Upper lobe of left lung (tissue), 6 donors: ENCODE measurements at places on chromosomes 2 and 18.

DNA sequence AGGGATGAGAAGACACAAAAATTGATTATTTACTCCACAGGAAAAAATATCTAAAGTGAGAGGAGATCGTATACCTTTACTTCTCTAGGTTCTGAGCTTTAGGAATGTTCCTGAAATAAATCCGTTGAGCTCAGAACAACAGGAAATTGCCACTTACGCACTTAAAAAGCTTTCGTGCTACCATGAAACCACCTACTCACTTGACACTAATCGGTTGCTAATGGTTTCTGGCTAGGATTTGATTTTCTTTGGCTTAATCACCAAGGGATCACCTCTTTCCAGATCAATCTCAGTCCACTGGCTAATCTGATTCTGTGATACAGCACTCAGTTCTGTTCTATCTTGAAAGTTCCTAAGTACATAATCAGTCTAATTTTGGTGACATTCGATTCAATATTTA is 419.6 kb downstream of the DLGAP1 start:
- no peak for DNase-seq

DNA sequence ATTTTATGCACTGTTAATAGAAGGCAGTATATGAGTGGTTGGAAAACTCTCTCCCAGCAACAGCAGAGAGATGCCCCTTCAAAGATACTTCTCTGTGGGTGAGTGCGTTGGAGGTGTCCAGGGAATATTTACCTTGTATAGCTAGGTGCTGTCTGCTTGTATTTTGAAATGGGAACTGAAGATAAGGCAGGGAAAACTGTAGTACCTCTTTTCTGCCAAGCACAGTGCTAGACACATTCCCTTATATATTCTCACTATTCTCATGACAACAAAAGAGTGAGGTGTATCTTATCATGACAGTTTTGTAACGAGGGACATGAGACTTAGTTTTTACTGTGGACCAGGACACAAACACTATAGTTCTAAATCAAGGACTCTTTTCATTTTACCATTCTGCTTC is 2.1 kb downstream of the TTC39C start:
- DNase-seq: no peak

- DNase-seq: no peak
These were observed 59.0 kb downstream of the E2F6 start for GRCh38 chr2:11406958-11407381.

DNA sequence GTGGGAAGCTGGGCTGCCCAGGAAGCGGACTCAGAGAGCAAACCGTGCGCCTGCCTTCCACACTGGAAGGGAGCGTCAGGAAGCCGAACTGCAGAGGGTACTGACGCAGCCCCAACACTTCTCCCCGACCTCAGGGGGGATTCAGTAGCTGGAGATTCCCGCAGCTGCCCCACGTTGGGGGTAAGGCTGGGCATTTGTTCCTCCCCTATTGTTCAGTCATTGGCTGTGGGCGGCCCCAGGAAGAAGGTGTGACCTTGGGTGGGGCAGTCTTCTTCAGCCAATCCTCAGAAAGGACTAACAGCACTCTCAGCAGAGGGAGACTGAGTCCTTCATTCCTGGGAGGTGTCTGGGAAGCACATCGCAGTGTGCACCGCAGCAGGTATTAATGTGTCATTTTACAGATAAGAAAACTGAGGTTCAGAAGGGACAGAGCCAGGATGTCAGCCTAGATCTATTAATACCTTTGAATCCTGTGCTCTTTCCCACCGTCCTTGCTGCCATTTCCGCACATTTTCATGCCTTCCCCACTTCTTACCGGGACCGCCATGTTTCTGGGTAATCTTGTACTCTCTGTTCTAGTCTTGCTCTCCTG is 12.1 kb upstream of the C18orf32 start:
- no peak for DNase-seq

- no peak for DNase-seq
These were observed 180.1 kb downstream of the CDH2 start for GRCh38 chr18:27996801-27997272.

GRCh38 chr2:238879043-238879442 is 31.2 kb downstream of the TWIST2 start:
- no peak for DNase-seq

GRCh38 chr2:112065486-112065885 is 10.4 kb downstream of the TMEM87B start:
- DNase-seq: no peak

DNA sequence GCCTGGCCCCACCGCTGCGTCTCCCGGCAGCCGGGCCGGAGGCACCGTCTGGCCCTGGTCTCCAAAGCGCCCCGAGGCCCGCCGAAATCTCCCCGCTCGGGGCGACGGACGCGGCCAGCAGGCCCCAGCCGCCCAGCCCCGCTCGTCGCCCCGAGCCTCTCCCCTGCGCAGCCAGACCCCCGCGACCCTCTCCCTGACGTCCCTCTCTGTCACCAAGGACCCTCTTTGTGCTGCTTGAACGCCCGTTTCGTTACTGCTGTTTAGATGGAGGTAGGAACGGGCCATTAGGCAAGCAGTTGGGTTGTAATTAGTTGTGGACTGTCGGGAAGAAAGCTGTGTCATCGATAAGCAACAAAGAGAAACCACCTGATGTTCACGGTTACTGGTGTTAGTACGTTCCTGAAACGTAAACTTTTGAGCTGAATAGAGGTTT is 686 bp downstream of the UBXN4 start:
- peak; percentile 22 for DNase-seq

DNA sequence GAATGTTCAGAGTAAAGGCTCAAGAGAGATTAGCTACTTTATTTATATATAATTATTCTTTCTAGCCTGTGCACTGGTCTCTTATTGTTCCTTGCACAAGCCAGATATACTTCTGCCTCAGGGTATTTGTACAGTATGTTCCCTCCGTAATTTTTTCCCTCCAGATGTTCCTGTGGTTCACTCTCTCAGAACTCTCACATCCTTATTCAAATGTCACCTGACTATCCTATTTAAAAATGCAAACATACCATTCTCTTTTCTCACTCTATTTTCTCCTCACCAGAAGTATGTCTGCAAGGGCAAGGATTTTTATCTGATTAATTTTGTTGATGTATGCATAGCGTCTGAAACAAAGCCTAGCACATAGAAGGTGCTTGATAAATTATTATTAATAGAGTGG is 64.0 kb upstream of the CERS6 start:
- DNase-seq: no peak

DNA sequence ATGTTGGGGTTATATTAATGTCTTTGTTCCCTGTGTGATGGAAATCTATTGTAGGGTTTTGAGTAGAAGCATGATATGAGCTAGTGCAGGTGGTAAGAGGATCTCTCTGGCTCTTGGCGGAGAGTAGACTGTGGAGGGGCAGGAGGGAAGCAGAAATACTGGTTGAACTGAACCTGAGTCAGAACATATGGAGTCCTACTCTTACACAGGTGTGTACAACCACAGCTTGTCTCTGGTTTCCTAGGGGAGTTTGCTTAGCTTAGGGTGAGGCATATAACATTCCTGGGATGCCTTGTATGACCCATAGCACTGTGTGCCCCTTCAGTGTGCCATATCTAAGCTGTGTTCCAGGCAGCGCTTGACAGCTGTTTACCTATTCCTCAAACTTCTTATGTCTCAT is 97.3 kb upstream of the GCFC2 start:
- DNase-seq: peak; percentile 30

GRCh38 chr2:156483741-156484173 is 47.6 kb downstream of the GPD2 start:
- no peak for DNase-seq

GRCh38 chr2:99101697-99102096 is 39.8 kb upstream of the C2orf15 start:
- DNase-seq: no peak

DNA sequence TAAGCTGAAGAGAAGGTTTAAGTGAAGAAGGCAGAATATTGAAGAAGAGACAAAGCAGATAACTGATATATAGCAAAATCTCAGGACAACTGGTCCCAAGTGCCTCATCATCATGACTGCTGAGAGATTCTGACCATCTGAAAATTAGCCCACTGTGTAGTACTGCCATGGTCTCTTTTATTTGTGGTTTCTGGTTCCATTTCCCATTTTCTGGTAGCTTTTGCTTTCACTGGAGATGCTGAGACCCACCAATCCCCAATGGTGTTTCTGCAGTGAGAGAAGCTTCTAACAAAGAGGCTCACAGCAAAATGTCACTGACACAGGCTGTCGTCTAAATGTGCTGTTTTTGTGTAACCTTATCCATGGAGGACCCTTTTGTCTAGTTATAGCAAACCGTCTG is 79.5 kb downstream of the TMEM163 start:
- no peak for DNase-seq

DNA sequence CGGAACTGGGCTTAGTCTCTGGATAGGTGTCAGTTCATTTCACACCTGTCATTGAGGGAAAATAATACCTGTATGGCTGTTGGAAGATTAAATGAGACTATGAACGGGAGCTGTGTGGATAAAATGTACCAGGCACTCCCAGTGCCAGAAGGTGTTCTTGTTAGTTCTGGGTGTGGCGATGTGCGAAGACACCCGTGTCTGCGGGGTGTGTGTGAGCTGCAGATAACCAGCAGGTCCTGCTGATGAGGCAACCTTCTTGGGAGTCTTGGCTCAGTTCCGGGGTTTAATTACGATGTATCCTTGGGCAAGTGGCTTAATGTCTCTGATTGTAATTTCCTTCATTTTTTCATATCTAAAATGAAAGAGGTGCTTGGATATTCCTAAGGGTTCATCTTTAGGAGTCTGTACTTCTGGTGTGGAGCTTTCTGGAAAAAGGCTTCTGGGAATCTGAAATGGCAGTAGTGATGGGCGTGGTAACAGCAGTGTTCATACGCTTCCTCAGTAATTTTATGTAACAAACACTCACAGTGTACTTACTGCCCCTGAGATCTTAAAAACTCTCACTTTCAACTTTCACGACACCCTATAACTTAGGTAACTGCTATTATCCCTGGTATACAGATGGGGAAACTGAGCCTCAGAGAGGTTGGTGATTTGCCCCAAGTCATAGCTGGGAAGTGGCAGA is 35.0 kb downstream of the NEDD4L start:
- DNase-seq: peak; percentile 37

DNA sequence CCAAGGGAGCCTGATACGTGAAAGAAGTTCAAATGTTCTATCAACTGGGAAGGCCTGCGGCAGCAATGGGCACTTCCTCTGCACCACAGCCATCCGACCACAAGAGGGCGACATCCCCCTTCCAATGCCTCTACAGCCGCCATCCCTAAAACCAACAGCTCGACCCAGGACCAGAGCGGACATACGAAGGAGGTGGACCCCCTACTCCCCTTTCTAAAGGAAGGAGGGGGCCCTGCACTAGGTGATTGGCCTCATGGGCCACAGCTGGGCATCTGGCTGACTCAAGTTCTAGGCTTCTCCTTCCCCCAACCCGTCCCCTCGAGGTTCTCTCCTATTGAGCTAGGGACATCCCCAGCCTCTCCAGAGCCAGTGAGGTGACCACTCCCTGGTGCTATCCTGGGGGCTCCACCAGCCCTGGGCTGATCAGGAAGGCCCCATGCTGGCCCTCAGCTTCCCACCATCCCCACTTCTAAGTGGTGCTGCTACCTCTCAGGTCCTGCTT is 217.2 kb downstream of the TNS1 start:
- DNase-seq: peak; percentile 77

DNA sequence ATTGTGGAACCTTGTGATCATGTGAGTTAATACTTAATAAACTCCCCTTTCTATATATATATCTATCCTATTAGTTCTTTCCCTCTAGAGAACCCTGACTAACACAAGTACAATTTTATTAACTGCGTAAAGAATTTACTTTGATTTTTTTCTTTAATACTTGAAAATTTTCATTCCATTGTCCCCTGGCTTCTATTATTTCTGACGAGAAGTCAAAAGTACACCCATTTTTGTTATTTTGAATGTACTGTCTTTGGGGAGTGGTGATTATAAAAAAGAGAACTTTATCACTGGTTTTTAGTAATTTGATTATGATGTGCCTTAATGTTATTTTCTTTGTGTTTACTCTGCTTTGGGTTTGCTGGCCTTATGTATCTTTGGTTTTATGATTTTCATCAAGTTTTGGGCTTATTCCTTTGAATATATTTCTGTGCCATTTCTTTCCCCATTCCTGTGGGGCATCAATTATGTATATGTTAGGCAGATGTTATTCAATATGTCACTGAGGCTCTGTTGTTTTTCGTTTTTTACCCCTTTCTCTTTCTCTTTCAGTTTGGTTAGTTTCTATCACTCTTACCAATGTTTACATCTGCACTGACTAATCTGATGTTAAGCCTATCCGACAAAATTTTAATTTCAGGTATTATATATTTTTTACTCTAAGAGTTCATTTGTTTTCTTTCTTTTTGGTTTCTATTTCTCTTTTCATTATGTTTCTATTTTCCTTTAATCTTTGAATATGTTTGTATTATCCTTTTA is 271.4 kb downstream of the CAMKMT start:
- DNase-seq: no peak

DNA sequence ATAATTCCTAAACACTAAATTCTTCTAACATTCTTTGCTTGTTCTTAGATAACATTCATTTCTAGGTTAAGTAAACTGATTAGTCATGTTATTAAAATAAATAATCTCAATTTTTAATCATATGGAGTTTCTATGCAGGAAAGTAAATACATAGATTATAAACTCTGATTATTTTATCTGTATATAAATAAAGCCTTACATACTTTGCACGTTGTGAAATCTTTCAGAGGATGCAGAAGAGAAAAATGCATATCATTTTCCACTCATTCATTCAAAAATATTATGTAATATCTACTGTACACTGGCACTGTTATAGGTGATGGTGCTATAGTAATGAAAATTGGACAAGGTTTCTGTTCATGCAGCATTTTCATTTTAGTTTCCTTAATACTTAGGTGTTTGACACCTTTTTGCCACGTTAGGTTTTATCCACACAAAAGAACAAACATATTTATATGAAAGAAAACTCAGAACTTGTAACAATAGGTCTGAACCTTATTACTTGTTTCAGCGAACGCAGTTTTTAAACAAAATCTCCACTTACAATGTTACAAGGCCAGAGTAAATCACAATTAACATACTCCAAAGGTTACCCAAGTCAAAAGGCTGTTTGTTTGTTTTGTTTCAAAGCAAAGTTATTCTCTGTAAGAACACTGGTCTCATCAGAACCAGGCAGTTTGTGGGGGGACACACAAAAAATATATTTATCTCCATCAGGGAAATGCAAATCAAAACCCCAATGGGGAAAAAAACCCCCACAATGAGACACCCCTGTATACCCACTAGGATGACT is 27.4 kb downstream of the ADAM17 start:
- no peak for DNase-seq

GRCh38 chr2:169775765-169776164 is 22.9 kb upstream of the SSB start:
- no peak for DNase-seq

DNA sequence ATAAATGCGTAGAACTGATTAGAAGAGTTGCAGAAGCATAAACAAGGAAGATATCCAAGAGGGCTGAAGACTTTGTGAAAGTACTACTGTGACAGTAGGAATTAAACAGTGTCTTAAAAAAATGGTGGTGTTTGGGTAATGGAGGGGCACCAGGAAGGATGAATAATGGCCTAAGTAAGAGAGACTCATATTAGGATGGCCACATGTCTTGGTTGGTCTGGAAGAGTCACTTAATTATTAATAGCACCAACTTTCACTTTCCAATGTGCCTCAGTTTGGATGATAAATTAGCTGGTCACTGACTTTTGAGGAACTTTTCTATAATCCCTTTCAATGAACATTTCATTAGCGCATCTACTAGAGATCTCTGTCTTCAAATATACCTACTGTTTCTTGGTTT is 372.2 kb downstream of the NYAP2 start:
- no peak for DNase-seq
